ENCODE measurements at places on chromosomes 7 and 10.
A peak's percentile ranks its signal among the peaks of the same experiment; 100 is the strongest.

DNA sequence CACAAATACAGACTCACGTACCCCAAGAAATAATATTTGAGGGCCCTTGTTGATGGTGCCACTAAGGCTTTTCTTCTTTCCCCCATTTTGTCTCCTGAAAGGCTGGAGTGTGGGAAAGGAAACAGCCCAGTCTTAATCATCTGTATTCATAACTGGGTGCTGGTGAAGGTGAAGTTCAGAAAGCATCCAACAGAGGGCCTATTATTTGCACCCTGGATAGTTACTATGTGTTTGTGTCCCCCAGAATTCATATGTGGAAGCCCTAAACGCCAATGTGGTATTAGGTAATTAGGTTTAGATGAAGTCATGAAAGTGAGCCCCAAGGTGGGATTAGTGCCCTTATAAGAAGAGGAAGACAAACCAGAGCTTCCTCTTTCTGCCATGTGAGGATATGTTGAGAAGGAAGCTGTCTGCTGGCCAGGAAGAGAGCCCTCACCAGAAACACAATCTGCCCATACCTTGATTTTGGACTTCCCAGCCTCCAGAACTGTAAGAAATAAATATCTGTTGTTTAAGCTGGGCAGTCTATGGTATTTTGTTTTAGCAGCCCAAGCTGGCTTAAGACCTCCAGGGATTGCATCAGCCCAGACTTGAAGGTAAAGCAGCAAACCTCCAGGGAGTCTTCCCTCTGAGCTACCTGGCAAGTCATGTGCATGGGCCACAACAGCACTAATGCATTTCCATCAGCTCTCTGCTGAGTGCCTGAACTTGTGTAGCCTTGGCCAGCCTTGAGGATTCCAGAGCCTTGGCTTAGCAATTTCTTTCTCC lies 90.0 kb upstream of the ADRB1 start:
- DNase-seq, result no peak

- DNase-seq, result no peak
Observed at GRCh38 chr7:50312250-50313162, 8.0 kb downstream of the IKZF1 start.

DNA sequence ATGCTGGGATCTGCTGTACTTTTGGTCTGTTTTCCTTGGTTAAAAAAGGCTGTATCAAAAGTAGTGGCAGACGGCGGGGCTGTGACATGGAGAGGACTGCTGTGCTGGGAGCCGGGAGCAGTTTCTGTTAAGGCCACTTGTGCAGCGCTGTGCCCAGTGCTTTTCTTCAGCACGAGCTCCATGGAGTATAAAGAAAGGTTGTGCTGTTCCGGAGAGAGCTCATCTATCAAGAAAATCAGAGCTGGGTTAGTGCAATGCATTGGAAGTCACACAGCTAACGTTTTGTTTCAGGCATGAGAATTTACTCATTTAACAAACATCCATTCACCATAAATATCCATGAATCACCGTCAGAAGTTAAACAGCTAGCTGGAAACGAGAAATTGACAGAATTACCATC lies 62.0 kb downstream of the KIAA1549 start:
- DNase-seq, result no peak

DNA sequence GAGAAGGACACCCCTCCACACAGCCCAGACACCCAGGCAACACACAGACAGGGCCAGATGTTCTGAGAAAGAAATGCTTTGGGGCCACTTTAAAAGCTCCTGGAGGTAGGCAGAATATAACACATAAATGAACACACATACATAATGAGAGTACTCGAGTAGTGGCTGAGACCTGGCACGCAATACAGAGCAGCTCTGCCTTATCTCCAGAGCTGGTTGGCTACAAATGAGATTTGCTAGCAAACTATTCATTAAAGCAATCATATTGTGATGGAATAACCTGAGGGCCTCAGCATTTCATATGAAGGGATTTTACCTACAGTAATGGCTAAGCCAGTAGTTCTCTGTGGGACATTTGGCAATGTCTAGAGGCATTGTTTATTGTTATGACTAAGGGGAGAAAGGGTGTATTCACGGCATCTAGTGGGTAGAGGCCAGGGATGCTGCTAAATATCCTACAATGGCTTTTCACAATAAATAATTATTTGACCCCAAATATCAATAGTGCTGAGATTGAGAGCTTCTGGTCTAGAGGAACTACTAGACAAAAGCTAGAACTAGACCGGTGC lies 5.5 kb upstream of the IMPDH1 start:
- DNase-seq, result no peak

- no peak for DNase-seq
Observed at GRCh38 chr10:47113907-47114500, 186.0 kb upstream of the GDF10 start.

GRCh38 chr7:27386581-27386980 lies 144.0 kb downstream of the EVX1 start:
- no peak for DNase-seq

GRCh38 chr10:34139559-34139958 lies 675.5 kb downstream of the PARD3 start:
- DNase-seq, result no peak

DNA sequence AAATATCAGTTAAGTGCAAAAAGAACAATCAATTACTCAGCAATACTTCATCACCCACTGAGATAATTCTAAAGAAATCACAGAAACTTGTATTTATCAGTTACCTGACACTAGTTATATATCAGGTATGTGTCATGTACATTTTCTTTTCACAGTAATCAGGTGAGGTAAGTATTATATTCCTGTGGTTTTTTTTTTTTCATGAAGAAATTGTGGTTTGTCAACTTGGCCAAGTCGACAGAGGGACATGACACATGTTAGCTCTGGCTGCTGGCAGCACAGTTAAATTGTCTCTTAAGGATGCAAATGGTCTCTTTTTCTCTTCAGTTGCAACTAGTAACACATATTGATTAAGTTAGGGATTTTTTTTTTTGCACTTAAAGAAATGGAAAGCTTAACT lies 13.7 kb upstream of the GPR141 start:
- peak; percentile 31 for DNase-seq

DNA sequence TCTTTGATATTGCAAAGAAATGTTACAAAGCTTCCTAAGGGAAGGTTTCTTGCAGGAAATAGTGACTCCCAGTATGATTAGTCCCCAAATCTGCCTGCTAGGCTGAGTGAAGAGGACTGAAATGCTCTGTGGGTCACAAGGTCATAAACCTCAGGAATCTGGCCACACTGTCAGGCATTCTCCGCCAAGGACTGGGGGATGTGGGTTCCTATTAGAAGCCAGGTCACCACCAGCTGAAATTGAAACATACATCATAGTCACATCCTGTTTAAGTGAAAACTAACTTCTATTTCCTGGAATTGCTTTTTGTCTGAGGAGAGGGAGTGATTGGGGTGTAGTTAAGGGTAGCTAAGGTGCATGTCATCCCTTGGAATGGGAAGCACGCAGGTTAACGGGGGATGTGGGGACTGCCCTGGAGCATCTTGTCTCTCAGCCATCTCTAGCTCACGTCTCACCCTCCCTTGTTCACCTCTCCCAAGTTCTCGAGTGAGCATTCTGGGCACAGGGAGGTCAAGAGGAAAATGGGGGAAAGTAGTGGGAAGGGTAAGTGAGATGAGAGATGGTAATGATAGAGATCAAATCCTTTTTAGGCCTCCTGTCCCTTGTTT lies 12.0 kb upstream of the GSAP start:
- no peak for DNase-seq

DNA sequence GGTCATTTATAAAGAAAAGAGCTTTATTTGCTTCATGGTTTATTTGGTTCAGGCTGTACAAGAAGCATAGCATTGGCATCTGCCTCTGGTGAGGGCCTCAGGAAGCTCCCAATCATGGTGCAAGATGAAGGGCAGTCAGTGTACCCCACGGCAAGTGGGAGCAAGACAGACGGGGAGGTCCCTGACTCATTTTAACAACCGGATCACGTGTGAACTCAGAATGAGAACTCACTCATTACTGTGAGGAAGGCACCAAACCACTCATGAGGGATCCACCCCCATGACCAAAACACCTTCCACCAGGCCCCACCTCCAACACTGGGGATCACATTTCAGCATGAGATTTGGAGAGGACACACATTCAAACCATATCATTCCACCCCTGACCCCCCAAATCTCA lies 15.7 kb upstream of the CRYGN start:
- DNase-seq, result no peak

- DNase-seq, result peak; percentile 31
Observed at GRCh38 chr10:6498771-6499170, 81.3 kb downstream of the PRKCQ start.

- DNase-seq, result no peak
Observed at GRCh38 chr7:17697128-17697881, 243.0 kb downstream of the SNX13 start.

DNA sequence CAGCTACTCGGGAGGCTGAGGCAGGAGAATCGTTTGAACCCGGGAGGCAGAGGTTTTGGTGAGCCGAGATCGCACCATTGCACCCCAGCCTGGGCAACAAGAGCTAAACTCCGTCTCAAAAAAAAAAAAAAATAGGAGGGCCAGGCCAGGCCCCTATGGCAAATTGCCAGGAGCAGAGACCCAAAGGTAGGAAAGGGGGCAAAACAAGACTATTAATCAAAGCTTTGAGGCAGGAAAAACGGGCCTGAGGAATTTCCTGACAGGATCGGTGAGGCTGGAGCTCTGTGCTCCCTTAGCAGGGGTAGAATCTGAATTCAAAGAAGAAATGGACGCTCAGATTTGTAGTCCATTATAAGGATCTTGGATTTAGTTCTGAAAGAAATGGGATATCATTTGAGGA lies 2.8 kb upstream of the VOPP1 start:
- no peak for DNase-seq

GRCh38 chr10:112959207-112959838 lies 9.3 kb downstream of the TCF7L2 start:
- no peak for DNase-seq

- DNase-seq, result no peak
Observed at GRCh38 chr7:7924303-7924702, 44.3 kb upstream of the GLCCI1 start.

DNA sequence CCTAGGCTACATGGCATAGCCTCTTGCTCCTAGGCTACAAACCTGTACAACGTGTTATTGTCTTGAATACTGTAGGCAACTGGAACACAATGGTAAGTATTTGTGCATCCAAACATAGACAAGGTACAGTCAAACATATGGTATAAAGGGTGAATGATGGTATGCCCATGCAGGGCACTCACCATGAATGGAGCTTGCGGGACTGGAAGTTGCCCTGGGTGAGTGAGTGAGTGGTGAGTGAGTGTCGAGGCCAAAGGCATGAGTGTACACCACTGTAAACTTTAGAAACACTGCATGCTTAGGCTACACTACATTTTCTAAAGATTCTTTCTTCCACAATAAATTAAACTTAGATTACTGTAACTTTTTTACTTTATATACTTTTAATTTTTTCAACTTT lies 165.7 kb downstream of the PARD3 start:
- no peak for DNase-seq

DNA sequence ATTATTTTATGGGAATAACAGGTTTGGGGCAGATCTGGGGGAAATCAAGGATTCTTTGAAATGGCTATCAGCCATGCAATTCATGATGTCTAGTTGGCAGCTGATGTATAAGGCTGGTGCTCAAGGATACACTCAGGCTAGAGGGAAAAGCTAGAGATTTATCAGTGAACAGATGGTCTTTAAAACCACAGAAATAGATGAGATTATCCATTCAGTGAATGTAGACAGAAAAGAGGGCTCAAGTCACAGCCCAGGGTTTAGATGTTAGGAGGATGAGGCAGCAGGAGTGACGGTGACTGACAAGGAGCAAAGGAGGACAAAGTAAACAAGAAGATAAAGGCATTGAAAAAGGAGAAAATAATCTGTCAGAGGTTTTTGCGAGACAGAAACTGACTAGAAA lies 238.7 kb downstream of the CDK14 start:
- DNase-seq, result no peak

DNA sequence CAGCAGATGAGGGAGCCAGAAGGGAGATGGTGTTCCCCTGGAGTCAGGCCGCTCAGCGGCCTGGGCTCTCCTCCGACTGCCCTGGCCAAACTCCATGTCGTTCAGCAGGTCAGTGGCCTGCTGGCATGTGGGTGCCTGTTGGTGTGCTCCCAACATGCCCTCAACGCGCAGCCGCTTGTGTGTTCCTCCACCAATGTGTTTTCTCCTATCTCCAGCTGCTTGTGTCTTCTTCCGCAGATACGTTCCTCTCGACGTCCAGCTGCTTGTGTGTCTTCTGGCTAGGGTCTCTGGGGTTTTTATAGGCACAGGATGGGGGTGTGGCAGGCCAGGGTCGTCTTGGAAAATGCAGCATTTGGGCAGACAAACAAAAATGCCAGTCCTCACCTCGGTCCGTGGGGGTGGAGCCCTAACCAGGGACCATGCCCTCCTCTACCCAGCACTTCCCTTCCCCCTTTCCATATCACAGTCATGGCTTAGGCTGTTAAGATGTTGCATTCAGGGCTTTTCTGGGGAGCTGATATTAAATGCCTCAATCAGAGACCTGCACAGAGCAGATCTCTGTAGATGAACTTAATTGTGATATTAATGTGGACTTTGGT lies 111.6 kb downstream of the TMEM178B start:
- no peak for DNase-seq

- no peak for DNase-seq
Observed at GRCh38 chr10:24177636-24178035, 31.3 kb upstream of the KIAA1217 start.

GRCh38 chr7:131627735-131628190 lies 71.3 kb upstream of the PODXL start:
- DNase-seq, result no peak

GRCh38 chr7:27576360-27576944 lies 86.2 kb downstream of the HIBADH start:
- DNase-seq, result no peak

- no peak for DNase-seq
Observed at GRCh38 chr7:27221201-27221797, 21.3 kb upstream of the EVX1 start.

DNA sequence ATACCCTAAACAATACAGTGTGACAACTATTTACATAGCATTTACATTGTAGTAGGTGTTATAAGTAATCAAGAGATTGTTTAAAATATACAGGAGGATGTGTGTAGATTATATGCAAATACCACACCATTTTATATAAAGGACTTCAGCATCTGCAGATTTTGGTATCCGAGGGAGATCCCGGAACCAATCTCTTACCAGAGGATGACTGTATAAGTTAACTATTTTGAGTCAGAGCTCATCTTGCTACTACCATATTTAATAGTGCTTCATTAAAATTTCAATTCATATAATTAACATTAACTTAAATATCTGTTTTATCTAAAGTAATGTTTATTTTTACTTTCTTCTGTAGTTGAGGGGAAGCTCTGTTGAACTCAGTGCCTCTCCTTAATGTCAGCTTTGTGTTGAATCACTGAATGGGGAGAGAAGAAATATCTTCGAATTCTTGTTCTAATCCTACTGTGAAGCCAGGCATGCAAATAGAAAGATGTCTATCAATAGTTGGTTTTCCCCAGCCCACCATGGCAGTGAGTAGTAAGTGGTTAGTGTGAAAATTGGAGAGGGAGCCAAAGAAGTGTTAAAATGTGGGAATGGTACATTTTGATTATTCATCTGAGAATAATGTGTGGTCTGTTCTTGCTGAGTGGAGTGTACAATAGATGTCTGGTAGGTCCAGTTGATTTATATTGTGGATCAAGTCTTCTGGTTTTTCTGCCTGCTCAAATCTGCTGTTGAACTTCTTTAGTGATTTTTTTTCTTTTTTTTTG lies 90.1 kb upstream of the CYP26C1 start:
- DNase-seq, result no peak

- DNase-seq, result no peak
Observed at GRCh38 chr7:88638583-88638982, 120.9 kb upstream of the ZNF804B start.

Data from NK-92 treated with Interleukin-12 subunit alpha and Interleukin-12 subunit beta, amount 100 ng/mL, for 24 hours (cell line).